ENCODE measurements at places on chromosomes 2 and 18.
A peak's percentile ranks its signal among the peaks of the same experiment; 100 is the strongest.

DNA sequence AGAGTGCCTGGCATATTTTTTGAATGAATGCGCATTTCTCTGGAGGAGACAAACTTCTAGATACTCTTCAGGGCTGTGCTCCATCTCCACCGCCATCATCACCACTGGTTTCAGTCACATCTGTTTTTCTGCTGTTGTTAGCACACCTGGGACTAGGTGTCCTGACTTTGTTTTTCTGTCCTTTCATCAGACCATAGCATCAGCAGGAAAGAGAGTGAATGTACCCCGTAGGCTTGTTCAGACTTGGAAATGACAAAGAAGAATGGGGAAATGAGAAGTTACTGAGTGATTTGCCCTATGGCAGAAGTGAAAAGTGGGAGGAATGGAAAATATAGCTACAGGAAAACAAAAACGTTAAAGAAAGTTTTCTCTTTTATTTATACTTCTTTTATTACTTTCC is 965.2 kb upstream of the FANCL start:
- DNase-seq: no peak

DNA sequence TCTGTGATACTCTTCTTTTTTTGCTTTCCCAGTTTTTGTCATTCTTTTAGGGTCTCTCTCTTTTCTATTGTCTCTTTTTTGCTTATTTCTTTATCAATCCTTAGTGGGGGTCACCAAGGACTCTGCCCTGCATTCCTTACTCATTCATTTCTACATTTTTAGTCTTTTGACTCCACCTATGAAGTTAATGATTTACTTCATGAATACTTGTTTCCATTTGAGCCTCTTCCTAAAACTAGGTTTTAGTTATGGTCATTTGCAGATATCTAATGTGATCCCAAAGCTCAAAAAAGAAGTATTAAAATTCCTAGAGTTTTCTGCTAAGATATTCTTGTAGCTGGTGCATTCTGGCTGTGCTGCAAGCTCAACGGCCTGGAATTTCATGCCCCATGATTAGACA is 149.3 kb upstream of the AQP4 start:
- DNase-seq: no peak

GRCh38 chr2:127993659-127994058 is 34.2 kb downstream of the SAP130 start:
- DNase-seq: no peak

GRCh38 chr2:161677634-161678033 is 53.4 kb downstream of the SLC4A10 start:
- DNase-seq: no peak

GRCh38 chr2:35355056-35355455 is 1000.5 kb upstream of the CRIM1 start:
- no peak for DNase-seq

DNA sequence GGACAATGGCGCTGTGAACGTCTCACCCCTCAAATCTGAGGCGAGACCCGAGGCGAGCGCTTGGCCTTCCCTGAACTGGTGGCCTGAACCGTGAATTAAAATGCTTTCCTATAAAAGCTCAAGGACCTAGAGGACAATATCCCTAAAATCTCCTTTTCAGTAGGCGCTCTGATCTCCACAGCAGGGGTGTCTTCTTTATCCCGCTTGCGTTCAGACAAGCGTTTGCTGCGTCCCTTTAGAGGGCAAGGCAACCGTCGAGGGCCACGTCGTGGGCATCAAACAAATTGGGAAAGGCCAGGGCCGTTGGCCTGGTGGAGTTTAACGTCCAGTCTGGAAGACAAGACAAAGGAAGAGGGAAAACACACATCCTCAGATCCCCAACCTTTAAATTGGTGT is 1.3 kb upstream of the RAX start:
- DNase-seq: no peak

- DNase-seq: no peak
Observed at GRCh38 chr18:58484989-58485981, 143.6 kb downstream of the ALPK2 start.

DNA sequence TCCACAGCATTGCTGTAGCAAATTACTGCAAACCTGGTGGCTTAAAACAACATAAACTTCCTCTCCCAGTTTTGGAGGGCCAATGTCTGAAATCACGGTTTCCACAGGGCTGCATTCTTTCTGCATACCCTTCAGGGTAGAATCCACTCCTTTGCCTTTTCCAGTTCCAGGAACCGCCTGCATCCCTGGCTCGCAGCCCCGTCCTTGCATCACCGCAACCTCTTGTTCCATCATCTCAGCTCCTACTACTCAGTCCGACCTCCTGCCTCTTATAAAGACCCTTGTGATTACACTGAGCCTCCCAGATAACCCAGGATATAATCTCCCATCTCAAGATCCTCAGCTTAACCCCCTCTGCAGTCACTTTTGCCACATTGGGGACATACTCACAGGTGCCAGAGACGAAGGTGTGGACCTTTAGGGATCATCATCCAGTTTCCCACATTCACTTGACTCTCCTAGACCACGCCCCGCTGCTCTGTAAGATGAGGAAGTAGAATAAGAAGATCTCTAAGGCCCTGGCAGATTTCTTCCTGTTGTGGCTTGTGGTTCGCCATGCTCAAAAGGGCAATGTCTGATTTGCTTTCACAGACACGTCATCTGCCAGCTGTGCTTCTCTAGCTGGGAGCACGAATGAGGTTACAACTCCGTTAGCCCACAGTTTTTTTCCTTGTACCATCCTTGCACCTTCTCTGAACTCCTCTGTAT is 103.6 kb upstream of the AGAP1 start:
- no peak for DNase-seq

GRCh38 chr2:54941248-54941984 is 108.8 kb downstream of the RTN4 start:
- DNase-seq: no peak

- no peak for DNase-seq
Observed at GRCh38 chr2:6972067-6972710, 55.0 kb downstream of the RNF144A start.

DNA sequence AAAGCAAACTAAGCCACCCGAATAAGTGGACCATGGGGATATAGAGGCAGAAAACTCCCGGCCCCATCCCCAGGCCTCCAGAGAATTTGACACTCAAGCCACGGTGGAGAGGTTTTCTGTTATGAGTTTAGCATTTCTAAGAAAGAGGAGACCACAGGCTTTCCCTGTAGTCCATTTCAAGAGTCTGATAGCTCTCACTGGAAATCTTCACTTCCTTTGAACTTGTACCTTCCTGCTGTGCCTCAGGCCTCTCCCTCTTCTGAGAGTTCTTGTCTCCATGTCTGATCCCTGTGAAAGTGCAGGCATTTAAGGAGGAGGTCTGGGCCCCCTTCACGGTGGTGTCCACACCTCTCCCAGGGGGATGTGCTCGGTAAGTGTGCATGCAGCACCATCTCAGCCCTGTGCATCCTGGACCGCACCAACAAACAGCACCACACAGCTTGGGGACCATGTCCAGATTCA is 113.7 kb downstream of the BCL2 start:
- no peak for DNase-seq

GRCh38 chr2:23900541-23901322 is 26.2 kb downstream of the ATAD2B start:
- no peak for DNase-seq

GRCh38 chr2:118050974-118051373 is 37.1 kb upstream of the CCDC93 start:
- no peak for DNase-seq

DNA sequence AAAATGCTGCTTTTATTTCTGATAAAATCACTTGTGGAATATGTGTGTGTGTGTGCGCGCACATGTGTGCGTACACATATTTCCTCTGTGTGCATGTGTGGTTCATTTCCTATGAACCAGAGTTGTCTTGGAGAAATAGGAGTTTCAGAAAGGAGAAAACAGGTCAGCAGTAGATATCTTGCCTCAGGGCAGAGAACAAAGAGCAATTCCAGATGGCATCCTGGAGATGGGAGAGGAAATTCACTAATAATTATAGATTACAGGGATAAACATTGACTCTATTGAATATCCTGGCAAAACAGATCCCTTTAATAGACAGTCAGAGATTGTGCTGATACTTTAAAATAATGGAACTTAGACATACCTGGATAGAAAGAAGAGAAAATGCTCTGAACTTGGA is 298.0 kb downstream of the TRIB2 start:
- peak; percentile 35 for DNase-seq

GRCh38 chr2:184449760-184450159 is 148.6 kb upstream of the ZNF804A start:
- no peak for DNase-seq

DNA sequence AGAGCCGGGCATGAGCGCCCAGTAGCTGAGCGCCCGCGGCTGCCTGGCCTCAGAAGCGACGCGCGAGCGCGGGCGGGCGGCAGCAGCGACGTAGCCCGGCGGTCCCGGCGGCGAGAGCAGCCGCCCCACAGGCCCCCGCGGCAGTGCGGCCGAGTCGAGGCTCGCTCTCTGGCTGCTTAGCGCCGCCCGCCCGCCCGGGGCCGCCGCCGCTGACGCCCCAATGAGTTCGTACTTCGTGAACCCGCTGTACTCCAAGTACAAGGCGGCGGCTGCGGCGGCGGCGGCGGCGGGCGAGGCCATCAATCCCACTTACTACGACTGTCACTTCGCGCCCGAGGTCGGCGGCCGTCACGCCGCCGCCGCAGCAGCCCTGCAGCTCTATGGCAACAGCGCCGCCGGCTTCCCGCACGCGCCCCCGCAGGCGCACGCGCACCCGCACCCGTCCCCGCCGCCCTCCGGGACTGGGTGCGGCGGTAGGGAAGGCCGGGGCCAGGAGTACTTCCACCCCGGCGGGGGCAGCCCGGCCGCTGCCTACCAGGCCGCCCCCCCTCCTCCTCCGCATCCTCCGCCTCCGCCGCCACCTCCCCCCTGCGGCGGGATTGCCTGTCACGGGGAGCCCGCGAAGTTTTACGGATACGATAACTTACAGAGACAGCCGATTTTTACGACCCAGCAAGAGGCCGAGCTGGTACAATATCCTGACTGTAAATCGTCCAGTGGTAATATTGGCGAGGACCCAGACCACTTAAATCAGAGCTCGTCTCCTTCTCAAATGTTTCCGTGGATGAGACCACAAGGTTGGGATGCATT is 847 bp downstream of the HOXD8 start:
- no peak for DNase-seq

DNA sequence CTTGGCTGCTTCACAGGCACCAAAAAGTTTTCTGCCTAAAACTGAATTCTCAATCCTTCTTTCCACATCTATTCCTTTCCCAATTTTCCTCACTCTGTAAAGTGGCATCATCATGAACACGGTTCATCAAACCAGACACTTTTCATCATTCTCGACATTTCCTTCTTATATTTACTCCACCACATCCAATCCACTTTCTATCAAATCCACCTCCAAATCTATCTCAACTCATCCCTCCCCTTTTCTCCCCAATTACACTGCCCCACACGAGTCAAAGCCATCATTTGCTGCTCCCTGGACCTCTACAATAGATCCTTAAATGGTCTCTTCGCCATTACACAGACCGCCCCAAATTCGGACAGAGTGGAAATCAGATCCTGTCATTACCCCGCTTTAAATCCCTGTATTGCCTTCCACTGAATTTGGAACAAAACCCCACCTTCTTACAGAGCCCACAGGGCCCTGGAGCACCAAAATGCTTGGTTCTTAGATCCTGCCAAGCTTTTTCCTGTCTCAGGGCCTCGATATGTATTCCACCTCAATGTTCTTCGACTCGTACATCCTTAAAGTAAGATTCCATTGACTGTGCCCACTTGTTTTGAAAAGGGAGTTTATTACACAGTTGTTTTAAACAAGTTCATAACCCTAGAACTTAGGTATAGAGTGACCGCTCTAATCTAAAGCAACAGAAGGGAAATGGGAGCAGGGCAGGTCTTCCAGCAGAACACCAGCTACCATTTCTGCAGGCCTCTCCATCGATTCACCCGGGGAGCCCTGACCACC is 856 bp downstream of the ACAA2 start:
- no peak for DNase-seq

- no peak for DNase-seq
Observed at GRCh38 chr2:237757616-237758015, 41.0 kb upstream of the RBM44 start.

DNA sequence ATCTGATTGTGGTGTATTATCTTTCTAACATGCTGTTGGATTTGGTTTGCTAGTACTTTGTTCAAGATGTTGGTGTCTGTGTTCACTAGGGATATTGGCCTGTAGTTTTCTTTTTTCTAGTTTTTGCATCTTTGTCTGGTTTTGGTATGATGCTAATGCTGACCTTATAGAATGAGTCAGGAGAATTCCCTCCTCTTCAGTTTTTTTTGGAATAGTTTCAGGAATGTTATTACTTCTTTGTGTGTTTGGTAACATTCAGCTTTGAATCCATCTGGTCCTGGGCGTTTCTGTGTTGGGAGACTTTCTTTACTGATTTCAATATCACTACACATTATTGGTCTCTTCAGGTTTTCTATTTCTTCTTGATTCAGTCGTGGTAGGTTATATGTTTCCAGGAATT is 124.2 kb upstream of the EPB41L5 start:
- DNase-seq: no peak

DNA sequence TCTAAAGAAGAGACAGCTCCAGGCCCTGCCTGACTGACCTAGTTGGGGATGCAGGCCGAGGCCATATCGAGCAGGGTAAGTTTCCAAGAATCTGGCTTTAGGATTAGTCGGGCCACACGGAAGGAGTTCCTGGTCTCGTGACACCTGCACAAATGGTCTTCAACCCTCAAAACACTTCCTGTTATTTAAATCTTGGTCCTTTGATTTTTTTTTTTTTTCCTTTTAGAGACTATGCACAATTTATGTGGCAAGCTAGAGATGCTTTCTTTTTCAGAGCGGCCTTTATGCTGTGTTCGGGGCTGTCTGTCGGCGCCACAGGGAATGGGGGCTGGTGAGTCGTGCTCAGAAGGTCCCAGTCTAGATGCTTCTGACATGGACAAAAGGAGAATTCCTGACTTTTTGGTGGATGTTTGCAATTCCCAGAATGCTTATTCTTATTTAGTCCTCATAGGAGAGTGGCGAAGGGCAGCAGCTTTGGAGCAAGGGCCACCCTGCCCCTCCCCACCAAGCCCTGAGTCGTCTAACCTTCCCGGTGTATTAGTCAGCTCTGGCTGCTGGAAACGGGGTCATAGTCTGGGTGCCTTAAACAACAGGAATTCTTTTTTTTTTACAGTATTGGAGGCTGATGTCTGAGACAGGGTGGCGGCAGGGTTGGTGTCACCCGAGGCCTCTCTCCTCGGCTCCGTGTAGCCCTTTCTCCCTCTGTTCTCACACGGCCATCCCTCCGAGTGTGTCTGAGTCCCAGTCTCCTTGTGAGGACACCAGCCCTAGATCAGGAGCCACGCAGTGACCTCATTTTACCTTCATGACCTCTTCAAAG is 27.4 kb downstream of the HPCAL1 start:
- DNase-seq: no peak
